H9 (cell line): ENCODE measurements at places on chromosomes 7 and 10.
A peak's percentile ranks its signal among the peaks of the same experiment; 100 is the strongest.

DNA sequence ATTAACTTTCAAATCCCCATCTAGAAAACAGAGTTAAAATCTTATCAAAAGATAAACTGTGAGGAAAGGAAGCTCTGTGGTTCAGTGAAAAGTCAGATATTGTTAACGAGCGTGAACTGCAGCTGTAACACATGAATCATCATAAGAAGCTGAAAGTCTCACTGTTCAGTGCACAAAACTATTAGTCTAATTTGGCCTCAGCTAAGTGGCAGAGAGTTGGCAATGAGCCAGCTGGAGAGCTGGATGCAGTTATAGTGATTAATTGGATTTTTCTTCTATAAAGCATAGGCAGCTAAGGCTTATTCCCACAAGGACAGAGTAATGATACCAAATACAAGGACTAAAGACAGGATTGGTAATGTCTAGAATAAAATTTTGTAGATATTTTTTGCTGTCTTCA, 101.1 kb upstream of the ABCB5 start:
- DNase-seq: no peak

DNA sequence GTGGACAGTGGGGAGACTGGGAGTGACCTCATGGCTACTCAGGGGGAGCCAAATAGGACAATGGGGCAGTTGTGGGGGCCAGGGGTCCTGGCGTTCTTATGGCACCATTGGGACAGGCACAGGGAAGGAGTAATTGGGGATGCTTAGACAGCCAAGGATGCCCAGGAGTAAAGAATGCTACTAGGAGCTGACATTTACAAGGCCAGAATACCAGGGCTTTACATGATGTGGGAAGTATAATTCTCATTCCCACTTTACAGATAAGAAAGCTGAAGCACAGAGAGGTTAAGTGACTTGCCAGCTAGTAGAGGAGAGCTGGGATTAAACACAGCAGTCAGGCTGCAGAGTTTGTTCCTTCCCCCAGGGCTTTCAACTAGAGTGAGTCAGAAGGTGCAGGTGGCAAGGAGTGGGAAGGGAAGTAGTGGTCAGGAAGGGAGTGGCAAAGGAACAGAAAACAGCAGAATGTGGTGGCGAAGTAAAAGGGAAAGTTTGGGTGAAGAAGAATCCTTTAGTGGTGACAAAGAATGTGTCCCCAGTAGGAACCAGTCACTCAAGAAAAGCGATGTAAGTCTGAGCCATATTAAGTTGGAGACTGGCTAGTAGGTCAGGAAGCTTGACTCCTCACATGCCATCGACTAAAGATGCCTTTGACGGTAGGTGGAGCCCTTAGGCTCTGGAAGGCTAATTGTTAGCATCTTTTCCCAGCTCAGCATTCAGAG, 32.8 kb downstream of the CPVL start:
- peak; percentile 52 for DNase-seq

DNA sequence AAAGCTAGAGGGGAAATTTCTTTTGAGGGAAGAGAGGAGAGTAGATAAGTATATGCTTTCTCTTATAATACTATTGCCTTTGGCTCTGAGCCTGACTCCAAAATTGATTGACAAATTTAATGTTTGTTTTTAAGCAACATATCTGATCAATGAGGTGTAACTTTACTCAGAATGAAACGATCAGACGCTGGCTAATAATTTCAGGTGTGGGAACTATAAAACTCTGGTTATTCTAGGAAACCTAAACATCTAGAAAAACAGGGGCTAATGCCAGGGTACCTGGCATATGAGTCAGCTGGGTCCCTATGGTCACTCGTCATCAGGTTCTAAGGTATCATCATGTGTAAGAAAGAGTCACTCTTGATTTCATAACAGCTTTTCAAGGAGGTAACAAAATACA, 139.7 kb downstream of the ATE1 start:
- no peak for DNase-seq

GRCh38 chr7:47479821-47480575, 101.9 kb downstream of the TNS3 start:
- DNase-seq: peak; percentile 26

DNA sequence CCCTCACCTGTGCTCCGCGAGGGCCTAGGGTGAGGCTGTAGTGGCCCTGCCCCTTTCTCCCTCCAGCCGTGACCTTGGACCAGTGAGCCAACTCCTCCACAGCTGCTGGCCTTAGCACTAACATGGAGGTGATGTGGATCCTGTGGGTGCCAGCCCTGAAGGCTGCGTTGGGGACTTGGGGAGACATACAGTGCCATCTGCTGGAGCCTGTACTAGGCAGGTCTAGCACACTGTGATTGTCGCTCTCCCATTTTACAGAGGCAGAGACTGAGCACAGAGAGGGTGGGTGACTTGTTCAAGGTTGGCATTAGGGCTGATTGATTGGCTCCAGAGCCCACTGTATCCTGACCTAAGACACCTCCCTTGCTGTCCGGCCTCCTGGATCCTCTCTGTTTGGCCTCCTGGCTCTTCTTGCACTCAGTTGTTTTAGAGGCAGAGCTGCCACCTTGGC, 37.6 kb downstream of the PRF1 start:
- DNase-seq: no peak

DNA sequence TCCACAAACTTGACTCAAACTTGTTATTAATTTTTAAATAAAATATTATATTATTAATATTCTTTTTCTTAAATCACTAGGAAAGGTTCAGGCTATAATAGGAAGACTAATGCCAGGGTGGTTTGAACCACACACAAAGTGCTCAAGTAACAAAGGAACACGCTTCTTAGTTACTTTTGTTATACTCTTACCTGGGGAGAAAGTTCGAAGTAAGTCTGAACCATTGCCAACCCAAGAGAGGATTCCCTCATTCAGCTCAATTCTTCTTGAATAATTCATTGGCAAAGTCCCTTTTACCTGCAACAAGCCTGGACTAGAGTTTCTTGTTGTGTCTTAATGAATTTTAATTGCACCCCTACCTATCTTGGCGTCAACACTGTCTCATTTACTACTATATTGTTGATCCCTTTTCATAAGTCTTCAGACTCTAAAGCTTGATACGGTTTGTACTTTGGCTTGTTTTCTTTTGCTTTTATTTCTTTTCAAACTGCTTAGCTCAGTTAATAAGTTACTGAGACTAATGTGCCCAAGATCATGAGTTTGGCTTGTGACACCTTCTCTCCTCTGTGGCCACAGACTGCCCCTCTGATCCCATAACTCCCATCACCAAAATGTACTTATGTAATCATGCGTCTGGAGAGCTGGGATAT, 10.2 kb upstream of the C10orf67 start:
- no peak for DNase-seq

- peak; percentile 45 for DNase-seq
These were observed 878 bp downstream of the SEC61A2 start for GRCh38 chr10:12130237-12130872.

DNA sequence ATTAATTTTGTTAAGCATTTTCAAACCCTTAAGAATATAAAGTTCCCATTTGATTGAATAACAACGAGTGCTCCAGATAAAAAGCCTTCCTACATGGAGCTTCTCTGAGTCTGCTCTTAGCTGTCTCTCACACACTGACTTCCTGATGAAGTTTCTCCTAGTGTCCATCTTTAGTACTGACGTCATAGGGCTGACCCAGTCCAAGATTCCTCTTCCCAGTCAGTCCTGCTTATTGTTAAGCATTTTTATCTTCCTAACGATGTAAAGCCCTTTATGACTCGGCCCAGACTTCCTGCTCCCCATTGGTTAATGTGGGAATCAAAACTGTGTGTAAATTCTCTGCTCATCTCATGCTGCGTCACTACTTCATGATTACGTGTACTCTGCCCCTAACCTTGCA, 398.8 kb downstream of the TFEC start:
- DNase-seq: no peak

DNA sequence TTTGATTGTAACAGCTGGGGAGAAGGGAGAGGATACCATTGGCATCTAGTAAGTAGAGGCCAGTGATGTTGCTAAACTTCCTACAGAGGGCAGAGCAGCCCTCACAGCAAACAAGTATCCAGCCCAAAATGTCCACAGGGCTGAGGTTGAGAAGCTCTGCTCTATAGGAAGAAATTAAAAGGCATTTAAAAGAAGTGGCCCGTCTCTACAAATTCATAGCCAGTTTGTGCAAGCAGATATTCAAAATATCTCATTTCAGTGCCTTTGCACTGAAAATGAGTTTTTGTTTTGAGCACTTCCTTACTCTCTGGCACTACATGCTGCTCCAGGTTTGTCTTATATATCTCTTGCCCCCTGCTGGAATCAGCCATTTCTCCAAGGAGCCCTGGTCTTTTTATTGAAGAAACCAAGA, 330.0 kb downstream of the BBS9 start:
- DNase-seq: peak; percentile 47

- peak; percentile 51 for DNase-seq
These were observed 434.4 kb upstream of the ZMIZ1 start for GRCh38 chr10:78634389-78634815.

- peak; percentile 87 for DNase-seq
These were observed 208.7 kb downstream of the PAXIP1 start for GRCh38 chr7:154794147-154794780.

- DNase-seq: no peak
These were observed 106.1 kb downstream of the MAGI2 start for GRCh38 chr7:79347351-79347750.

DNA sequence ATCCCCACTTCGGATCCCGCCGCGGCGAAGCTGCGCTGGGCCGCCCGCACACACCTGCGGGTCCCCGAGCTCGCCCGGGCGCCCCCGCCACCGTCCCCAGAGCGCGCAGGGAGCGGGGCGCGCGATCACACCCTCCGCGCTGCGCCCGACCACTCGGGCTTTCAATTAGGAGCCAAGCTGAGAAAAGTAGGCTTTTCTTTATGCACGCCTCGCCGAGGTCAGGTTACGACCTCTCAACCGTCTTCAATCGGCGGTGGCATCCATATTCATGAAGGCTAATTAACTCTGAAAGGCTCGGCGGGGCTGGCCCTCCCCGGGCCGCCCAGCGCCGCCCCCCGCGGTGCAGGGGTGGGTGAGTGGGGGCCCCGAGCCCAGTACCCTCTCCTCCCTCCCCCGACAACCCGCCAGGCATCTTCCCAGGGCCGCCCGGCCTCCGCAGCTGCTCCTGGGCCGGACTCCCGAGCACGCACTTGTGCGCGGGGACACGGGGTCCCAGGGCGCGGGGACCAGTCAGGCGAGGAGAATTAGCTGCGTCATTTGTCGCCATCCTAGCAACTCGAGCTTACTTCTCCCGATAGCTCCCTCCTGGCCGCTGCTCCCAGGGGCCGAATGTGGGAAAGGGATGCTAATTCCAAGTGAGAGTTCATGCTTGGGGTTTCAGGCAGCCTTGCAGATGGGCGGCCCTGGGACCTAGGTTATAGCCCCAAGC, 155.5 kb upstream of the LYZL2 start:
- DNase-seq: peak; percentile 96

- no peak for DNase-seq
These were observed 53.8 kb downstream of the SMURF1 start for GRCh38 chr7:99089914-99090629.

- no peak for DNase-seq
These were observed 497.5 kb upstream of the KLF6 start for GRCh38 chr10:4282496-4282895.

DNA sequence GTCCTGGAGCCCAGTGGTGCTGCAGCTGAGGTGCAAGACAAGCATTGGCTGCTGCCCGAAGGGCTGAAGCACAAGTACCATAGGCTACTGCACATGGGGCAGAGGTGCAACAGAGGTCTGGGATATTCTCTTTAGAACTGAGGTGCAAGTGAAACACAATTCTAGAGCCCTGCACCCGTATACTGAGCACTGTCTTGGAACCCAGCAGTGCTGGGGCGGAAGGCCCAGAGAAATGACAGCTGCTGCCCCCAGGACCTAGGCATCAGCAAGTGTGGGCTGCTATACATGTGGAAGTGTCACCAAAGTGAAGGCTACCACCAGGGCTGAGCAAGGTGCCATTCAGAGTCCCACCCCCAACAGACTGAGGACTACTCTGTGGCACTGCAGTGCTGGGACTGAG, 393.6 kb upstream of the STEAP1 start:
- DNase-seq: no peak

DNA sequence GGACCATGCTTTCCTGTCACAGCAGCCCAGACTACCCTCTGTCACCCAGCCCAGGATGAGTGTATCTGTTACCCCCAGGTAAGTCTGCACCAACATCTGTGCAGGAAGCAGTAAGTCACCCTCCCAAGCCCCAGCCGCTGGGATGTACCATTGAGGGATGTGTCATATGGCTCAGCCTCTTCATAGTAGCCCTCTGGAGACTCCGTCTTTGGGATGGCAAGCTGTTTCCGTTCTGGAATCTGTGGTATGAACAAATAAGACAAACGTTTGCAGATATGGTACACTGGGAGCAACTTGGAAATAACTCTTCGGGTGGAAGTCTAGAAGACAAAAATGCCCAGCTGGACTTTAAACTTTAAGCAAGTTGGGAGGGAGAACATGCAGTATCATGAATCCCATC, 81.3 kb downstream of the AFAP1L2 start:
- DNase-seq: no peak

DNA sequence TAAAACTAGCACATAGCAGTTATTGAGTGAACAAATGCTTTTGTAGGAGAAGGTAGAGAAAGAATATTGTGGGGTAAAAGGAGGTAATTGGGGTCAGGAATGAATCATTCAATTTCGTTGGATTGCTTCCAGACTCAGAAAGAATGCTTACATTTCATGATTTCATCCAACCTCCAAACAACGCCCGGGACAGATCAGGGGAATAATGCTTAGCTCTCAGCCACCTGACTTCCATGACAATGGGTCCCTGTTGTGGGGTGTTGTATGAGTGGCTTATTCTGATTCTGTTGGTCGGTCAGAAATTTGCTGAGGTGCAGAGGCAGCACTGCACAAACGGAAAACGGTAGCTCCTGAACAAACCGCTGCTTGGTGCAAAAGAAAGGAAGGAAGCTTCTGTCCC, 24.0 kb upstream of the INPP5F start:
- no peak for DNase-seq

DNA sequence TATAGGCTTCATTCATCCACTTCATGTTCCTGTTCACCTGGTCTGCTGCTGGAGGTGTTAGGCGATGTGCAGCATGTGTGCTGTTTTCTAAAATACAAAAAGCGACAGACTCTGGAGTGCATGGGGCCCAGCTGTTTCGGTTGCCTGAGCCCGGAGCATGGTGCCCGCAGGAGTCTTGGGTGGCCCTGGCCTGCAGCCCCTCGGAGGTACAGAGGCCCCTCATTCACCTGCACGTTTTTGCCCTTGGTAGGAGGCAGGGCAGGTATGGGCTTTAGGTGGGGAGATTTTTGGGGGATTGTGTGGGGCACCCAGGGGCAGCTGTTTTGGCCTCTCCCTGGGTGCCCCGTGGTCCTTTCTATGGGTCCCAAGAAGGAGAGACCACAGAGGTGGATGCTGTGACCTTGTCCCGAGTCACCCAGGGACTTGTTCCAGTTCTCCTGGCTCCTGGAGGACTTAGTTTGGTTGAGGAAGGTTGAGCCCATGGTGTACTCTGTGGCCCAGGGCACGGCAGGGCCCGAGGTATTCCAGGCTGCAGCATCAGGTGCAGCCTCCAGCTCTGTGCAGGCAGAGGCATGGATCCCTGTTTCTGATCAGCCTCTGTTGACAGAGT, 130.7 kb downstream of the TRRAP start:
- no peak for DNase-seq

GRCh38 chr7:44288811-44289340, 36.5 kb downstream of the CAMK2B start:
- peak; percentile 28 for DNase-seq

GRCh38 chr7:101985903-101986734, 168.7 kb downstream of the CUX1 start:
- peak; percentile 47 for DNase-seq
